CD4-positive, alpha-beta T cell treated with Interleukin-17A for 4 hours (primary cell): ENCODE measurements at places on chromosomes 7 and 10.

DNA sequence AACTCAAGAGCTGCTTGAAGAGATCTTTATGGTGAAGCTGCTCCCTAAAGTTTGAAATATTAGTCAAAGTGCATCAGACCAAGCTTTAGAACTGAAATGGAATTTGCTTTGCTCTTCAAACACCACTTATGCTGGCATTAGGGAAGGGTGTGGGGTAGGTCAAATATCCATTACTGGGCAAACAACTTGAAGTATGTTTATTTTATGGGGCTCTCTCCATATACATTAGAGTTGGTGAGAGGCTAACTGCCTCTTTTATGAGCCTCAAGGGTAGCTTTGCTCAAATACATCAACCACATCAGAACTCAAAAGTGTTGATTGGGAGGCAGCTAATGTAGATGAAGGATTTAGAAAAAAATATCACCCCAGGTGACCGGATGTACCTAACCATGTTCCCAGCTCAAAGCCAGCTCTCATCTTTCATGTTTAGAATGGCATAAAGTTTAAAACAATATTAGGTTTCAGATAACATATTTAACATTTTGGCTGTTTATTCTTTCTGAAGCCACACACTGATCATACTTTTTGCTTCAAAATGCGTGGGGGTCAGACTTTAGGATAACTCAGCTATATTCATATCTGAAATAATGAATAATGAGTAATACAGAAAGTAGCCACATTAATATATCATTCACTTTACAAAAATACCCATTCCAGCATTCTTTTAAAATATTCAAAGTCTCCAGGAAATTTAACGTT, 318.6 kb downstream of the PTEN start:
- DNase-seq = no peak

DNA sequence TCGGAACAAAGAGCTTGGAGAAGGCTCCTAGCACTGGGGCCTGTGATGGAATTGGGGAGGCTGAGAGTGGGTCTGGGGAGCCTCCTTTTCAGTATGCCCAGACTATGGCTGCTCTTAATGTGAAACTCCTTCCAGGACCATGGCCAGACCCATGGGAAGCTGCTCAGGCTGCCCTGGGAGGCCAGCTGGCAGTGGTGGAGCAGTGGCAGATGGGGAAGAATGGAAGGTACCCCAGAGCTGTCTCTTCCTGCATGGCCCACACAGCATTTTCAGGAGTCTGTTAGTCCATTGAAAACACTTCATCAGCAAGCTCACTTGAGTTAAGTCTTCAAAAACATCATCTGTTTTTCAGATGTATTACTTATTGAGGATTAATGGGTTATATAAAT, 18.5 kb downstream of the NACAD start:
- DNase-seq = no peak

DNA sequence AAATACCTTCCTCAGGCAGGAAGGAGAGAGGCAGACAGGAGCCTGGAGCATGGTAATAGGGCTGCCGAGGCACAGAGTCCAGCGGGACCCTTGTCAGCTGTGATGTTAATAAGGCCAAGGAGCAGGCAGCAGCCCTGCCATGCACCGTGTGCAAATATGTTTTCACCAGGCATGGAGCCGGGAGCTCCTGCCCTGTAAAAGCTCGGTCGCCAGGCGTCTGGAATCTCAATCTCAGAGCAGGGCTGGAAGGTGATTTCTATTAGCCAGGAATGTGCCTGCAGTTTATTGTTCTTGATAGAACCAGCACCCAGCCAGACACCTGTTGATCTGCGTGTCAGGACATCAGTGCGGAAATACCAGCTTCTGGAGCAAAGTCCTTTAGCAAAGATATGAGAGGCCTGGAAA, 469.8 kb downstream of the GLRX3 start:
- no peak for DNase-seq

DNA sequence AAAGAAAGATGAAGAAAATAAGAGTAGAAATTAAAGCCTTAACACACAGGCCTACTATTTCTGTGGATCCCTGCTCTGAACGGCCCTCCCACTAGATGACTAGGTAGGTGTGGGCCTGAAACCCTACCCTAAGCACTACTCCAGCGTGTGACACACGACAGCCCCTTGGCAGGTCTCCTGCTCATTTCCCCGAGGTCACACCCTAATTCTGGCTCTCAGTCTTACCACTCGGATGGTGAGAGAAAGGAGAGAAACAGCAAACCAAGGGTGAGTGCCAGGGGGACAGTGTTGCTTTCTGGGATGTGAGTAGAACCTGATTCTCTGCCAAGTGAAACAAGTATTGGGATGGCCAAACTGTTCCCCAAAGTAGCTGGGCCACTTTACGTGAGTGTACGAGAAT, 12.1 kb downstream of the GALNTL5 start:
- DNase-seq = no peak

- no peak for DNase-seq
These were observed 42.0 kb downstream of the ZNF783 start for GRCh38 chr7:149304006-149304405.
